ENCODE measurements at places on chromosomes 4 and X.

DNA sequence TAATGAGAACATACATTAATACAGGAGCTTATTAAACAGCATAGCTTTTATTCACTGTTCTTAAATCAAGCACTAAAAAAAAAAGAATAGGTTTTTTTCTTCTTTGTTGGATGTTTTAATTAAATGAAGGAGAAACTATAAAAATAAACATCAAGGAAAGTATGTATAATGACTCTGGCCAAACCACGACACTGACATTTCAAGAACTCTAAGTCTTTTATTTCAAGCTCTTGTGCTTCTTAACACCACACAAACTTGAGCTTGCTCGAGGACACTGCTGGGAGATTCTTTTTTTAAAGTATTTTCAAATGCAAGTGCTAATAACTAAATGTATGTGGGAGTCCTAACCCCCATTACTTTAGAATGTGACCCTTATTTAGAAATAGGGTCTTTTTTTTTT, 204.9 kb upstream of the PPARGC1A start:
- DNase-seq, result no peak

- DNase-seq, result peak; percentile 88
These were observed at the start of gene TRAM1L1 for GRCh38 chr4:117084866-117085701. Gene TRAM1L1 (minus strand): TSS chr4:117085576. CDS start chr4:117085393, 183 bp downstream.

DNA sequence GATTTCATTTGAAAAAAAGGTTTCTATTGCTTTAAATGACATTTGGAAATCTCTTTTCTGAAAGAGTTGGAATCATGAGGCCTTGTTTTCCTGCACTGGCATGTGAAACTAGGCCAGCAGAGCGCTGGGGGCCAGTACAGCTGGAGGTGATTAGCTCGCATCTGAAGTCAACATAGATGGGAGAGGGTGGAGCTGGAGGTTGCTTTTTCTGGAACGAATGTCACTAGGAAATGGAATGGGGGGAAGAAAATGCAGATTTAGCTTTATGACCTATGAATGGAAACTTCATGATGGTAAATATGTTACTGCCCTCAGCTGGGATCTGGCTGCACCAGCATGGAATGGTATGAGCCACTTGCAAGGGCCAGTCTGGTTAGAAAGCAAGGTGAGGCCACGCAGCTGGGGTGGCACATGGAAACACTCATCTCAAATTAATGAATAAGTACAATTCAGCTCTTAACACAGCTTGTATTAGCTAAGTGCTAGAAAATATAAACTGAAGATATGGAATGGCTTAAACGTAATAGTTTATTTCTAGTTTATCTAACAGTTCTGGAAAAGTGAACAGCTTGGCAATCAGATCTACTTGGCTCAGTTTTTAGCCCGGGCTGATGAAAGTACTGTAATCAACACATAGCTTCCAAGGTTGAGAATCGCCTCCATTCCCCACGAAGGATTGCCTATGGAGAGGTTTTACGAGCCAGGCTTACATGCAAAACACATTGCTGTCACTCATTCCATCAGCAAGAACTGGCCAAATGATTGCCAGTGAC, 32.5 kb downstream of the SLC10A6 start:
- DNase-seq, result peak; percentile 68

- no peak for DNase-seq
These were observed 228.4 kb upstream of the EMCN start for GRCh38 chr4:100746141-100746739.

DNA sequence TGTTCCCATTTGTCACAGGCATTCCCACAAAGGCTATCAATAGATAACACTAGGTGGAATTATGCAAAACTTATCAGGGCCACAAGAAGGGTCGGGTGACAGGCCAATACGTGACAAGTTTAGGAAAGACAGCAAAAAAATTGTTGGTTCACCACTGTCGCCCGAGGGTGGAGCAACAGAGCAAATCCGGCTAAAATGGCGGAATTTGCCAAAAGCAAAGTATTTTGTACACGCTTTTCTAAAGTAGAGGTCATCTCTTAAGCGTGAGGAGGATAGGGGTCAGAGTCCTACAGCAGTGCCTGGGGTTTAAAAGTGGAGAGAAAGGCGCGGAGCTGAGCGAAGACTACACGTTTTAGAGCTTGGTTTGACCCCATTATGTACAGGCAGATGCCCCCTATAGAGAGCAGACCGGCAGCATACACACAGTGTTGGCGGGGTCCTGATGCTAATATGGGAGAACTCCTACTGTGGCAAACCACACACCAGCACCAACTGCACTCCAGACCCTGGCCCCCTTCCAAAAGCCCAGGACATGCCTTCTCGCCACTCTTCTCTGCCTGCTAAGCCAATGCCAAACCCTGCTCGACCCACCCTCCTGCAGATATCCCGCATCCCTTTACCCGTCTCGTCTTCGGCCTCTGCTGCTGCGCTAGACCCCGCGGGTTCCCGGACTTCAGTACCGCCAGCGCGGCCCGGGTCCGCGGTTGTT, 733 bp downstream of the CCNA2 start:
- DNase-seq, result no peak

DNA sequence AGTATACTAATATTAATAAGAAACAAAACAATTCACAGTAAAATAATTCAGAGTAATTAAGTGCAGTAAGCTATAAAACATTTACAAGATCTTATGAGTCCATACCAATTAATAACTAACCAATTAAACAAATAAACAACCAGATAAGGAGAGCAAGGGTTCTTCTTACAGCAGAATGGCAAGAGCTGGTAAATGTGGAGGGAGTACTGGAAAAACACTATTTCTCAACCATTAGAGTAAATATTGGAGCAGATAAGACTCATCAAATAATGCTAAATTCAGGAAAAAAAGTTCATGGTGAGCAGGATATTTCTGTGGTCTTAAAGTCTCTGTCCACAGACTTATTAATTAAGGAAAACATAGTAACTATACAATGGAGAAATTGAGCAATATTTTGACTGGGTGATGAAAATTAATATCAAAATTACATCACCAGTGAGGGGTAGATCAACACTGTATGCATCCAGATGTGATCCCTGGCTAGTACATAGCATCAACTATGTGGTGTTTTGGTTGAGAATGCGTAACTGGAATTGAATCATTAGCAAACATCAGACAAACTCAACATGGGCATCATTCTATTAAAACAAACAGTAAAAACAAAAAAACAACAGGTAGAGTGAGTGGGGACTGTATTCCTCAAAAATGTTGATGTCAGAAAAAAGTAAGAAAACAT, 1376.7 kb downstream of the PCDH19 start:
- DNase-seq, result no peak

DNA sequence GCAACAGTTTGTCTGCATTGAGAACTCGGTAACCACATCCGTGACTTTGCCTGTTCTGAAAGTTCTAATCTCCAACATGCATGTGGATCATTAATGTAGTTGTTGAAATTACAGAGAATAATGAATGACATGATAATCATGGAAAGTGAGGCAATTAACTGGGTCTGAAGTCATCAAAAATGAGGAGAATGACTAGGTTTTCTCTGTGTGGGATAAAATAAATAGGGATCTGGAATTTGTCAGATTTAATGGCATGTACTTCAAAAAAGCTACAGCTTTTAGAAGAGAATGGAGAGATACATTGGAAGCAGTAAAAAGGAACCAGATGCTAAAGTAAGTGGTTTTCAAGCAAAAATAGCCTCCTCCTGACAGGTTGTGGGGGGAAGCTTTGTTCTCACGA, 59.3 kb downstream of the AFM start:
- no peak for DNase-seq

- no peak for DNase-seq
These were observed 240.5 kb downstream of the TENM3 start for GRCh38 chr4:182483685-182484084.
